ENCODE measurements at places on chromosomes 2 and 18.

DNA sequence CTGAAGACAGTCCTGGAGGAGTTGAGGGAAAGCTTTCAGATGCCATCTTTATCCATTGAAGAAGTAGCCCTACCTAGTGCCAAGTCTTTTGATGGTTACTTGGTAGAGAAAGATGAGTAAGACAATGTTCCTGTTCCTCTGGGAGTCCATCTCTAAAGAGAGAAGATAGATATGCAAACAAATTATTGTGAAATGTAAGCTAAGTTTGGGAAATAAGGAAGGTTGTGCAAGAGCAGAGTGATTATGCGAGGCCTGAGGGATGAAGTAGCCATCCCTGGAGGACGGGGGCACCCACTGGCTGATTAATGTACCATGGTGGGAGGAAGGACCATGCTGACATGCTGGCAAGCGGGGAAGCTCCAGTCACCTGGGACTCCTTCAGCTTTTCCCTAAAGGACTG lies 994 bp upstream of the DTNA start:
- no peak for DNase-seq

- no peak for DNase-seq
Measured at GRCh38 chr18:74299746-74300145, 8.0 kb upstream of the CYB5A start.

DNA sequence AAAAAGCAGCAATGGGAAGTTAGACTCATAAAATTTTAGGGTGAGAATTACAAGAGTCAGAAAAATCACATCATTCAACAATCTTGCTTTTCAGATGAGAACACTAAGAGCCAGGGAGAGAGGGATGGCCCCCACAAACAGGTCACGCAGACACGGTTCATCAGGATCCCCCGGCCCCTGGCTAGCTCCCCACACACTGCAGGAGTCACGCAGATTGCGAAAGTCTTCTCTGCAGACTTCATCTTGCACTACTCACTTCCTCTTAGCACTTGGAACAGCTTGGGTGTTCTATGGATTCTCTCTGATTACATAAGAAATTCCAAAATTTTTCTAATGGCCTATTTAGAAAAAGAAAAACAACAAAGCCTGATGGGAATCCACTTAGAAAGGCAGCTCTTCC lies 21.6 kb upstream of the SULT1C2 start:
- no peak for DNase-seq

DNA sequence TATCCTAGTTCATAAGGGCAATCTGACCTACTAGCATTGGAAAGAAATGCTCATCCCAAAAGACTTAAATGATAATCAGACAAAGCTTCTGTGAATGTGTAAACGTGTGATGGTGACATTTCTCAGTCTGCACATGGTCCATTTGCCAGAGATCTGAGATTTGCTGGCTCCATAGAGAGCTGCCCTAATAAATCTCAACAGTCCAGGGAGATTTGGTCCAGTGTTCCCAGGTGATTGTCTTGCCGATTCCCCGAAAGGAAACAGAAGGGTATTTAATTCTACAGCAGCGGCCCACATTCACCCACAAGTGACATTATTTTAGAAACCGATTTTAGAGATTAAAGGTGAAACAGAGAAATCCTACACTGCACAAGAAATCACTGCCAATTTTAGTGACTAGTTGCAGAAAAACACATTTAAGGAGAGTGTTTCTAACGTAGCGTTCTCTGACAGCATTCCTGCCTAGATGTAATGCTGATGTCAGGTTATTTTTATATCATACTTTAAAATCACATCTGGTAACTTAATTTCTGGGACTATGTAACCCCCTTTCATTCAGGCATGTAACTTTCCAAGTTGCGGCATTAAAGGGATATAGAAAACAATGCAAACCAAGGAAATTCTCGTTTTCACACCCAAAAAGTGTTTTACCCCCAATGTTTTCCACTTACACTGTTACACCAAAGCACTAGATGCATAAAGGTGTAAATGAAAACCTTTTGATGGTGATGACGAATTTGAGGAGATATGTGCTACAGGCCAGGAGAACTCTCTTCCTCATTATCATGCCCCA lies 231.9 kb upstream of the FN1 start:
- DNase-seq = no peak

GRCh38 chr2:100624536-100624935 lies 61.7 kb downstream of the PDCL3 start:
- no peak for DNase-seq

DNA sequence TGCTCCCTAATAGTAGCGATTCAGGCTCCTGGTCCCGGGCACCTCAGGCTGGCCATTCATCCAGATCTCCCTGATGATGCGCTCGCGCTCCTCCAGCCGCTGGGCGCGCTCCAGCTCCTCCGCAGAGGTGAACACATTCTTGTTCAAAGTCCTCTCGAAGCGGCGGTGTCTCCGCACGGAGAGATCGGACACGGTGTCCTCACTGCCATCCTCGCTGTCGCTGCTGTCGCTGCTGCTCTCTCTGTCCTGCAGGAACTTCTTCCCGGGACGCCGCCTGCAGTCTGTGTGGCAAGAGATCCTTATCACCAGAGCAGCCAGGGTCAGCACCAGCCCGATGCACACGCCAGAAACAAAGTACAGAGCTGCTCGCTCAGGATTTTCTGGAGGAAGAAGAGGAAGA lies 67.5 kb downstream of the EVA1A start:
- DNase-seq = no peak

DNA sequence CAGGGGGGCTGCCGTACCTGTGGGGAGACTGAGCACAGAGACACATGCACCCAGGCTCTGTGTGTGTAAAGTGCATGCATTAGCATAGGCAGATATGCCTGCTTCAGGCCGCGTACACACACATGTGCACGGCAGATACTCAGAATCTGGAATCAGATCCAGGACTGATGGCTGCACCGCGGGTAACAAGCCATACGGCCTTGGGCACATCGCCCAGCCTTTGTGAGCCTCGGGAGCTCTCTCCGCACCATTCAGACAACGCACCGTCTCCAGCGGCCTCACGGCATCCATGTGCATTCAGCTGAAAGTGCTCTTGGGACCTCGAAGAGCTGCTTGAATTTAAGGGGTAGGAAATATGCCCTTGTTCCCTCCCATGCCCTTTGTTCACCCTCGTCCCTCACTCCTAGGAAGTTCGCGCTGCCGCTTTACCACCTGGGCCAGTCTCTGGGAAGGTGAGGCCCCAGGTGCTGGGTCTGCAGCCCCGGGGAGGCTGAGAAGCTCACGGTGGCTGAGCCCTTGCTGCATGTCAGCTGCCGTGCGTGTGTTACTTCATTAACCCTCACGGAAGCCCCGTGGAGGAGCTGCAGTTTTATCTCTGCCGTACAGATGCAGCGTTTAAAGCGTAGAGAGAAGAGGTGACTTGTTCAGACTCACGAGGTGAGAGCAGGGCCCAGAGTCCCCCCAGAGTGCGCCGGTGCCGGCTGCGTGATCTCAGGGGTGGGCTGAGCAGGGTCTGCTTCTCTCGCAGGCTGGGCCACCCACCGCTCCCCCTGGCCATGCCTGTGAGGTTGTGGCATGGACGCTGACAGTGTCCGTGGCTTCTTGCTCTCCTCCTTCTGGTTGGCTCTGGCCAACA lies 377.7 kb upstream of the MYT1L start:
- no peak for DNase-seq

DNA sequence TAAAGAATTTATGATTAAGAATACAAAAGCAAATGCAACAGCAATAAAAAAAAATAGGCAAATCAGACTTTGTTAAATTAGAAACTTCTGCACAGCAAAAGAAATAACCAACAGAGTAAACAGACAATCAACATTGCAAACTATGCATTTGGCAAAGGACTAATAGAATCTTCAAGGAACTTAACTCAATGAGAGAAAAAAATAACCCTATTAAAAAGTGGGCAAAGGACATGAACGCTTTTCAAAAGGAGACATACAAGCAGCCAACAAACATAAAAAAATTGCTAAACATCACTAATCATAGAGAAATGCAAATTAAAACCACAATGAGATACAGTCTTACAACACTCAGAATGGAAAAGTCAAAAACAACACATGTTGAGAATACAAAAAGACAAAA lies 166.0 kb upstream of the DSEL start:
- no peak for DNase-seq

DNA sequence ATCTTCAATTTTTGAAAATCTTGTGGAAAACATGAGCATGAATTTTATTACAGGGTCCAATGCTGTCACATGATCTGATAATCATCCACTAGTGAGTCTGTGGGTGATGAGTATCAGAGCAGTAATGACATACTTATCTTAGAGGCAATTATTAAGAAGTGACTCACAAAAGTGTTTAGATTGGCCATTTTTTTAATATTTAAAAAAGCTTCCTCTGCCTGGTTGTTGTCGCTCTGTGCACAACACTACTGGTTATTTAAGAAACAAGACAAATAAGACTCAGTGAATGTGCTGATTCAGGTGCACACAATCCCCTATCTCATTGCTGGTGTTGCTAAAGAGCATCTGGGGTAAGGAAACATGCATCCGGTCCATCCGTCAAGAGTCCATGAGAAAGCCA lies 665.8 kb upstream of the ZEB2 start:
- DNase-seq = no peak

- no peak for DNase-seq
Measured at GRCh38 chr2:23065936-23066335, 319.0 kb upstream of the KLHL29 start.

- DNase-seq = no peak
Measured at GRCh38 chr2:166321076-166321475, 54.7 kb downstream of the SCN9A start.

DNA sequence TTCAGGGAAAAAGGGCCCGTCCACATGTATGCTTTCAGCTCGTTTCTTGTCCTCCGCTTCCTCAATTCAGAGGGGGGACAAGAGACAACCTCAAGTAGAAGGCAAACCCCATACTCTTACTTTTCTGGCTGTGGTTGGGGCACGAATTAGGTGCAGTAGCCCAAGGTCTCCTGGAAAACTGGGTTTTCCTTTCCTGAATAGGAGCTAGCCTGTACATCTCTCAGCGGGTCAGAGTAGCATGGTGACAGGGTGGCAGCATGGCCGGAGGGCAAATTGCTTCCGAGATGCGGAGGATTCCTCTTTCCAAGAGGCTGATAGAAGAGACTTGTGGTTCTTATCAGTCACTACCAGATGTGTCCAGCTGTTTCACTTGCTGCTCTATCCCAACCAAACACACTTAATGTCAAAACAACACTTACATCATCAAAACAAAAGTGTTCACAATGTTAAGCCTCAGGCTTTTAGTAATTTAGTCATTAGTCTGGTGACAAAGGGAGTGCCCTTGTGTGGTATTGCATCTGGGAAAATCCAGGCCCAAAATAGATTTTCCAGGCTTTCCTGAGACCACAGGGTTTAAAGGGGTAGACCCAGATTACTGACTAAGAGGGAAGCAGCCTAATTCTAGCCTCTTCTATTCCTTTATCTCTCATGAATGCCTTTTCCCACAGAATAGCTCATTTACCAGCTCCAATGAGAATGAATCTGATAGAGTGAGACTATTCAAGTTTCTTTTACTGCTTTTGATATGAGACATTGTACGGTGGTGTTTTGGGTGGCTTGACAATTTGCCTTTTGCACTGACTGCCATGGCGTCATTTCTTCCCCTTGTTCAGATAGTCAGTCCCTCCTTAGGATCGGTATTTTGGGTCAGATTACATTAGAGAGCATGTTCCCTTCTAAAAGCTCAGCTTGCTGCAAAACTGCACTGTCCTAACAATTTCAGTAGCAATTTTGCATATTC lies 162.0 kb downstream of the LTBP1 start:
- DNase-seq = no peak

DNA sequence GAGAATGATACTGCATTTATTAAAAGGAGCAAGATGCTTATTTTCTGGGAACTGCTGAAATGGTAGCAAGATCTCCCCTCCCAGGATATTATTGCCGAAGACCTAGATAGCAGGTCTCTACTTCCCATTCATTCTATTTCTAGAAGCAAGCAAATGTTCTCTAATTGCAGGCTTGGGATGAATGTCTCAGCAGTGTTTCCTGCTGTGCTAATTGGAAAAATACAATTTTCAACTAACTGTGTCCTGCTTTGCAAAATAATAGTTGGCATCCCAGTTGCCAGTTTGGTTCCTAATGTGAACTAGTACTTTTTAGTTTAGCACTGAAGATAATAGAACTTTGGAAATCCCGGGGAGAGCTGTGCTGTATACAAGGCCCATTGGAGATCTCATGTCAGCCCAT lies 26.1 kb downstream of the SLC20A1 start:
- DNase-seq = no peak

- no peak for DNase-seq
Measured at GRCh38 chr2:80496775-80497174, 192.2 kb upstream of the LRRTM1 start.

DNA sequence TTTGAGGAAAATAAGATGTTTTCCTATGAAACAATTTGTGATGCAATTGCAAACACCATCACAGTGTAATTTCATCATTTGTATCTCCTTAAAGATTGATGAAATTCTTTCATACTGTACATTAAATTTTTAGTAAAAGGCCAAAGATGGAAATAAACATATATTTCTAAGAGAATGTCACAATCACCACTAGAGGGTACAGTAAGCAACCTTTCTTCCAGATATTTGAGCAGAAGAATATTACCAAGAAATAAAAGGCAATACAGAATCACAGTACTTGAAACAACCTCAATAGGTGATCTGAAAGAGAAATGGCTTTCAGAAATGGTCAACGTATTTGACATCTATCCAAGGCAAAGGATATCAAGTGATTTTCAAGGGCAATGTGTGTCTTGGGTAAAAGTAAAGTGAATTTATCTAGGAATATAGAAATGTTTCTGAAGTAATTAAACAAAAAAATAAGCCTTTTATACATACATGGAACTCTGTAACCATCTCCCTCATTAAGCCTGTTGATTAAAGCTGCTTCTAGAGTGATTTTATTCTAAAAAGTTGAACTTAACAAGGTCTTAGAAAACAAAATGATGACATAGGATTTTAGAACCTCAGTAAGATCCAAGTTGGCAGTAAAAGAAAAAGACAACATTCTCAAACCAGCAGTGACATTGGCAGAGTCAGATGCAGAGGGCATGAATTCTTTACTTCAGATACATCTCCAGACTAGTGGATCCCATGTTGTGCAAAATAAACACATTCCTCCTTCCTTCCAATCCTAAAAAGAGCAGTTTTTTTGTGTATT lies 90.3 kb upstream of the SESTD1 start:
- DNase-seq = no peak

- DNase-seq = no peak
Measured at GRCh38 chr2:19369341-19369955, 11.0 kb upstream of the OSR1 start.

DNA sequence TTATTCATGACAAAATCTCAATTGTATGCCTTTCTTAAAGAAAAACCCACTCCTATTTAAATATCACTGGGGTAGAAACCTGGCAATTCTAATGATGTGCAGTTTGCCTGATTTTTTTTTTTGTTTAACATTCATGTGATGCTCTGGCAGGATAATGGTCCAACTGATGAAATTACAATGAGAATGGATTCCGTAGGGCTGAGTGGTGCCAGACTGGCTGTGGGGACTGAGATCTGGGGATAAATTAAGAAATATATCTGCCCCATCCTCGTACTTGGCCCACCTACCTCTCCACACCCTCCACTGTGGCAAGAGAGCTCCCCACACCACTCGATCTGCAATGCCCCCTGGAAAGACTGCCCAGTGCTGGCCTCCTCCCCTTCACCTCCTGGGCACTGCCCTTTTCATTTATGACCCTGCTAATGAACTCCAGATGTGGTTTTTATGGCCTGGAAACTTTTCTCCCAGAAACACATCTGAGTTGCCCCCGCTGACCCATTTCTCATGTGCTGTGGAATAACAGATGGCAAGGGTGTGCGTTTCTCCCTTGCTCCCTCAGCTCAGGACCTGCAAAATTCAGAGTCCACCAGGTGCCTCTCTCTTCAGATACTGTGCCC lies 33.0 kb upstream of the RPL37A start:
- DNase-seq = no peak
